ENCODE measurements at places on chromosomes 12 and 14.
A peak's percentile ranks its signal among the peaks of the same experiment; 100 is the strongest.

DNA sequence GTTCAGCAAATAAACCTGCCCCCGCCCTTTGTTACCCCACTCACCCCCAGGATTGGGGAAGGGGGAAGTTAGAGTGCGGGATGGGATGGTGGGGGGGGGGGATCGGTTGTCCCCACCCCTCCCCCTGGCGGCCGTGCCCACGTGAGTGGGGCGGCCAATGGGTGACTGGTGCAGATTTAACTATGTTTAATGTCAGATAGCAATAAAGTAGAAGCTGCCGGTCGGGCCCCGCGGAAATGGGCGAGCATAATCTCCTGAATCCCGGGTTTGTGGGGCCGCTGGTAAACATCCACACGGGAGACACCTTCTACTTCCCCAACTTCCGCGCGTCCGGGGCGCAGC, at the start of gene HOXC12:
HOXC12 (plus strand) TSS at position 210 of the 342 bp plus-strand sequence; CDS start at position 237, 27 bp downstream.
- DNase-seq = no peak

DNA sequence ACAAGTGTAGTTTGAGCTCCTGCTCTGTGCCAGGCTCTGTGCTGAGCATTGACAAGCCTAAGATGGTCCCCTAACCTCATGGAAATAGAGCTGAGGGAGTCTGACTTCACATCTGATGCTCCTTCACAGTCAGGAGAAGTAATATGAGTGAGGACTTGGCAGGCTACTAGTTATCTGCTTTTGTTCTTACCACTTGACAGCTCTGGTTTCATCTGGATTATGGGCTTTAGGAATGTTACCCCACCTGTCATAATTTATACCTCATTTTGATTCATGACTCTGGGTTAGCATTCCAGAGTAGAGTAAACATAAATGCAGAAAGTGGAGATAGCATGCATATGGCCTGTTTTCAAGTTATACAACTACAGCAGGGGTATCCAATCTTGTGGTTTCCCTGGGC, 40.5 kb downstream of the ATP6V1D start:
- no peak for DNase-seq

- DNase-seq = no peak
Observed at GRCh38 chr14:54650331-54650958, 83.5 kb downstream of the SAMD4A start.

DNA sequence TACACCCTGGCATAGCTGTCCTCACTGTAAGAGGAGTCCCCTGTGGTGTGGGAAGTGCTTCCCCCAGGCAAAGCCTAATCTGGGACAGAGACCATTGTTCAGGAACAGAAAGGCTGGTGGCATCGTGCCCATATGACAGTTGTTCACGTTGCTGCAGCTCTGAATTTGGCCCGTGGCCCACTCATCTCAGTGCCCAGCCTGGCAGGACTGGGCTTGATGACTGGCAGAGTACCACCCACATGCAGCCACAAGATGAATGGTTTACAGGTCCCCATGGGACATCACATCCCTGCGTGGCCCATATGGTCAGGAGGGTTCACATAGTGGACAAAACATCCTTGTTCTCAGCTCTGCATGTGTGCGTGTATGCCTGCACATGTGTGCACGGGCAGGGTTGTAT, 17.5 kb downstream of the IQSEC3 start:
- DNase-seq = peak; percentile 30

DNA sequence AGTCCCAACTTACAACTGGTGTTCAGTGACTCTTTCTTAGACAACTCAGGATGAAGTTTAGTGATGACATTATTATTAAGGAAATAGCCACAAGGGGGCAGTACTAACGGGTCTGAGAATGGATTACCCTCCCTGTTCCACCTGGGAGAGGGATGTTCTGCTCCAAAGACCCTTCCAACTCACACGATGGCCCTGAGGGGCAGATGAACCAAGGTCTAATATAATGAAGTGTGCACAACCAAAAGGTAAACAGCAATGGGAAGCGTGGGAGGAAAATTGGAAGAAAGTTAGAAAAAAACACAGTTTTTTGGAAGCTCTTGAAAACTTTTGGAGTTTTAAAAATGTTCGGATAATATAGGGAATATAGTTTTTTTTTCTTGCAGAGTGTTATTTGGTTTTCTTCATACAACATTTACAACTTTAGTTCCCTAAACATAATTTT, 24.0 kb downstream of the FGF6 start:
- DNase-seq = no peak

GRCh38 chr12:103399986-103400385, 95.8 kb downstream of the C12orf42 start:
- DNase-seq = no peak

DNA sequence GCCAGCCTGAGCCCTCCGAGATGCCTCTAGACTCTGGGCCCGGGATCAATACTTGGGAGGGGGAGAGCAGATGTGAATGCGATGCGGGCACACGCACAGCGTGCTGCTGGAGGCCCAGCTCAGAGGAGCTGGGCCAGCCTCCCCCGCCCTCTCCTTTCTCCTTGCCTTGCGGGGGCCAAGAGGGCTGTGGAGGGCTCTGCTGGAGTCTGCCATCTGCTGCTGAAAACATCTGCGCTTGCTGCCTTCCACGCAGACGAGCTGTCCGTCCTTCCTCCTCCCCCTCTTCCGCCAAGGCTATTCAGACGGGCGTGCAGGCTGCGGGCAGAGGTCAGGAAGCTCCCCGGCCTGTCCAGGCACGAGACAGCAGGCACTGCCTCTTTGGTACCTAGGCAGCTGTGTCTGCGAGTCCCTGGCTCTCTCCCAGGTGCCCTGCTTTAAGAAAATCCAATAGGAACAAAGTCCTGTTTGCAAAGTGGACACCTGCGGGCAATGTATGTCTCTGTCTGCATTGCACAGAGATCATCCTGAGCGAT, 75.2 kb downstream of the SPRING1 start:
- peak; percentile 48 for DNase-seq

DNA sequence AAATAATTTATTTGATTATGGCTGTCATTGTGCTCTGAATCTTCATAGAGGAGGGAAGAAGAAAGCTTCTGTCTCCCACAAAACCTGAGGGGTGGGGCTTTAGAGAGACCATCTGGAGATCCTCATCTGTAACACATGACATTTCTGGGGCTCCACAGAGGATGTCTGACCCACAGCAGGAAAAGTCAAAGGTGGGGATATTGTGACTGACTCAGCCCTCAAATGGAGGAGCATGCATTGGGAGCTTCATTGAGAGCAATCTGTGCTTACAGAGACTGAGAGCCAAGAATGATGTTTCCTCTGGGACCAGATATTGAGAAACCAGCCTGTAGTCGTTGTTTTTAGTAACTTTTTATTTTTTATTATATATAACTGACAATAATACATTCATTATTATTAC, 158.7 kb downstream of the SYT1 start:
- DNase-seq = no peak

GRCh38 chr14:72607386-72608130, 286.3 kb downstream of the DPF3 start:
- no peak for DNase-seq

DNA sequence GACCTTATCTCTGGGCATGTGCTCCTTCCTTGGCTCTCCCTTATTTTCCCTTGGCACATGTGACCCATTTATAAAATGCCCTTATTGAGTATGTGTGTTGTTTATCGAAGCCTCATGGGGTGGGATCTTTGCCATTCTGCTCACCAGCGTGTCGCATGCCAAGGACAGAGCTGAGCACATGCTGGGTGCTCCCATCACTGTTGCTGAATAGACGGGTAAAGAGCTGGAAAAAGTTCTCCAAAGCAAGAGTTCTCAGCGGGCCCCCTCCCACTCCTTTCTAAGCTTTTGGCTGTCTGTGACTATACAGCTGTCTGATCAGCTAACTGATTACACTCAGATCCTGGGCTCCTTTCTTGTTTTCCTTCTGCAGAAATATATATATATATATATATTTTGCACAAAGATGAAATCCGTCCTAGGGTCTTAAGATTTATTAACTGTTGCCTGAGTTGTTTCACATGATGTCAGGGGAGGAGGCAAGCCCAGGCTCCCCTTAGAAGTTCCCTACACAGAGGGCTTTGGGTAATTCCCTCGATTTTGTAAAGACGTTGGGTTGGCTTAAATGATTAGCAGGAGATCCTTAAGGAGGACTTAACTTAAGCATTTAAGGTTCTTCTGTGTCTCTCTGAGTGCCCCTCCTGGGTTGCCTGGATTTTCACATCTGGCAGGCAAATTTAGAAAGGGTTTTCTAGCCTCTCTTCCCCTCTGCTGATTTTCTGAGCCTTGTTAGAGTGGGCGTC, 71.6 kb downstream of the TMEM132C start:
- DNase-seq = no peak

DNA sequence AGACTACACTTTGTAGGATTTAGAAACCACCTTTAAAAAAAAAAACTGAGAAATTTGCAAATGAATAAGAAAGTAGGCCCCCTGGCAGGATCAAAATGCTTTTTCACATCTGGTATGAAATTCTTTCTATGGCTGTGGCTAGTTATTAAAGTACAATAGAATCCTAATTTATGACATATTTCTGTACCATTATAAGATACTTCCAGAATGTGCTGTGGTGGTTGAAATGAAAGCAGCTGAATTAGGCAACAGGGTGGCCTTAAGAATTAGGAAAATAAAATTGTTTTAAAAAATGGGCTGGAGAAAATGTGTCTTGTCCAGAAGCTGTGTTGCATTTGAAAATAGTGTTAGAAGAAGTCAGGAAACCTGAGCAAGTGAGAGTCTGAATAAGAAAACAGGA, 85.9 kb upstream of the PDE3A start:
- DNase-seq = no peak

DNA sequence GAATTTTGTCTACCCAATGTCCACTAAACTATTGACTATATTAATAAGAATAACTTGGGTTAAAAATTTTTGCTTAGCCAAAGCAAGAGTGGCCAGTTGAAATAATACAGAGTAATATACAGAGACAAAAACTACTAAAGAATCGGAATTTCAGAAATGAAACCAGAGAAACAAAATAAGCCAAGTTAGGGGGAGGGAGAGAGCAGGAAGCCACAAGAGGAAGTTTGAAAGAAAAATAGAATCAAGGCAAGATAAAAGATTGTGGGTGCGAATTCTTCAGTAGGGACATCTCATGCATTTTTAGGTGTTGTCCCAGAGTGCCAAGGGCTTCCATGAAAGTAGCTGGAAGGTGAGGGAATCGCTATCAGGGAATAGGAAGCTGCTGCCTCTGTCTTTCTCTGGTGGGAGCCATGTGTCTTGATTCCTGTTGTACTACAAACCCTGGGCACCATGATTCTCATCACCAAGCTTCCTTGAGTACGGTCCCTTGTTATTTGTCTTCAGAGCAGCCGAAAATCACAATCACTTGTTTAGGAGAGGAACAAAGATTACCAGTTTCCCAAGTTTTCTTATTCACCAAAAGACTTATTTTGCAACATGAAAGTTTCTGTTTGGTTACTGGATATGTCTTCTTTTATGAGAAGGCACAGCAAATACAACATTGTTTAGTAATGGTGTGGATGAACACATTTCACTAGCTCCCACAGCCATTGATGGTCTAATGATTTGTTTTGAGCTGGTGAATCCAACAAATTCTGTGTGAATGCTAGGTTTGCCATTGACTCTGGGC, 16.7 kb downstream of the NEUROD4 start:
- no peak for DNase-seq

GRCh38 chr14:24924544-24924943, 125.4 kb downstream of the STXBP6 start:
- no peak for DNase-seq

GRCh38 chr12:25972783-25973182, 14.3 kb downstream of the RASSF8 start:
- DNase-seq = no peak

- no peak for DNase-seq
Observed at GRCh38 chr12:96985515-96986362, 78.7 kb downstream of the NEDD1 start.

DNA sequence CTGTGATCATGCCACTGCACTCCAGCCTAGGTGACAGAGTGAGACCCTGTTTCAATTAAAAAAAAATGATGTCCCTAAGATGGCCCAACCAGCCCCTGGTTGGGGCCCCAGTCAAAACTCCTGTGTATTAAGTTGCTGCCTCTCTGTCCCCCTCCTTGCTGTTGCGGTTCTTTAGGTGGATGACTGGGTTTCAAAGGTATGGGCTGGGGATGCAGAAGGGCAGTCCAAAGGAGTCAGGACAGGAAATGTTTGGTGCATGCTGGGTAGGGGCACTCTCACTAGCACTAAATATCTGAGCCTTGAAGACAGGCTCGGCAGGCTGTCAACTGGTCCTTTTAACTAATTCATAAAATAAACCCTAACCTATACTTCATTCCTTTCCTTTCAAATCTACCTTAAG, 12.0 kb upstream of the PIP4K2C start:
- no peak for DNase-seq

DNA sequence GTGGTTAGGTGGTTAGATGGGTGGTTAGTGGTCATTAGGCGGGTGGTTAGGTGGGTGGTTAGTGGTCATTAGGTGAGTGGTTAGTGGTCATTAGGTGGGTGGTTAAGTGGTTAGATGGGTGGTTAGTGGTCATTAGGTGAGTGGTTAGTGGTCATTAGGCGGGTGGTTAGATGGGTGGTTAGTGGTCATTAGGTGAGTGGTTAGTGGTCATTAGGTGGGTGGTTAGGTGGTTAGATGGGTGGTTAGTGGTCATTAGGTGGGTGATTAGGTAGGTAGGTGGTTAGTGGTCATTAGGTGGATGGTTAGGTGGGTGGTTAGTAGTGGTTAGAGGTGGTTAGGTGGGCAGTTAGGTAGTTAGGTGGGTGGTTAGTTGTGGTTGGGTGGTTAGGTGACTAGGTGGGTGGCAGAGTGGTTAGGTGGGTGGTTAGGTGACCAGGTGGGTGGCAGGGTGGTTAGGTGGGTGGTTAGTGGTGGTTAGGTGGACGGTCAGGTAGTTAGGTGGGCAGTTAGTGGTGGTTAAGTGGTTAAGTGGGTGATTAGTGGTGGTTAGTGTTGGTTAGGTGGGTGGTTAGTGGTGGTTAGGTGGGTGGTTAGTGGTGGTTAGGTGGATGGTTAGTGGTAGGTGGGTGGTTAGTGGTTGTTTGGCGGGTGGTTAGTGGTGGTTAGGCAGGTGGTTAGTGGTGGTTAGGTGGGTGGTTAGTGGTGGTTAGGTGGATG, 8.0 kb upstream of the TMEM119 start:
- no peak for DNase-seq

- no peak for DNase-seq
Observed at GRCh38 chr14:56046546-56046945, 71.7 kb upstream of the PELI2 start.

- no peak for DNase-seq
Observed at GRCh38 chr12:52812749-52813148, 1.2 kb downstream of the KRT4 start.

- no peak for DNase-seq
Observed at GRCh38 chr14:67622675-67623074, 3.0 kb downstream of the ARG2 start.

DNA sequence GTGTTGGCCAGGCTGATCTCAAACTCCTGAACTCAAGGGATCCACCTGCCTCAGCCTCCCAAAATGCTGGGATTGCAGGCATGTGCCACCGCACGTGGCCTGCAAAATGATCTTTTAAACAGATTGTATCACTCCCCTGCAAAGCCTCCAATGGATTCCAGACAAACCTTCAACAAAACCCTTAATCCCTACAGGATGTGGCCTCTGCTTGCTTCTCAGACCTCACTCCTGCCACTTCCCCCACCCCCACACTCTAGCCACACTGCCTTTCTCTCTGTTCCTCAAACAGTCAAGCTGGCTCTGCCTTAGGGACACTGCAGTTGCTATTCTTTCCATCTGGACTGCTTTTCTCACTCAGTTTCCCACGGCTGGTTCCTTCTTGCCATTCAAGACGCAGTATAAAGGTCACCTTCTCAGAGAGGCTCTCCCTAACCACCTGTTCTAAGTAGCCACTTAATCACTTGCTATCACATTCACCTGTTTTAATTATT, 47.3 kb upstream of the TMED10 start:
- no peak for DNase-seq

GRCh38 chr12:10235761-10236631, 23.3 kb downstream of the GABARAPL1 start:
- DNase-seq = no peak

All from DMS 273 treated with DMSO at 0.1 percent for 48 hours (cell line).